ENCODE measurements at places on chromosomes 2 and 18. TPM values are rescaled to one million over a fixed set of nuclear protein-coding genes. Genes with fewer than 3 reads are reported as not detected.

Gene CXCR1
- total RNA-seq, result 0.11 TPM

Gene CRYGC
- not detected for total RNA-seq

Gene FASTKD1
- 10.9 TPM for total RNA-seq

Gene KRTCAP3
- total RNA-seq, result 29.4 TPM

Gene MEP1B
- total RNA-seq, result not detected

Gene IL37
- not detected for total RNA-seq

Gene VWA3B
- total RNA-seq, result 0.08 TPM

Gene TOGARAM2
- total RNA-seq, result not detected

Measured in hair follicular keratinocyte (primary cell).